ENCODE measurements at places on chromosomes 6 and 20.

DNA sequence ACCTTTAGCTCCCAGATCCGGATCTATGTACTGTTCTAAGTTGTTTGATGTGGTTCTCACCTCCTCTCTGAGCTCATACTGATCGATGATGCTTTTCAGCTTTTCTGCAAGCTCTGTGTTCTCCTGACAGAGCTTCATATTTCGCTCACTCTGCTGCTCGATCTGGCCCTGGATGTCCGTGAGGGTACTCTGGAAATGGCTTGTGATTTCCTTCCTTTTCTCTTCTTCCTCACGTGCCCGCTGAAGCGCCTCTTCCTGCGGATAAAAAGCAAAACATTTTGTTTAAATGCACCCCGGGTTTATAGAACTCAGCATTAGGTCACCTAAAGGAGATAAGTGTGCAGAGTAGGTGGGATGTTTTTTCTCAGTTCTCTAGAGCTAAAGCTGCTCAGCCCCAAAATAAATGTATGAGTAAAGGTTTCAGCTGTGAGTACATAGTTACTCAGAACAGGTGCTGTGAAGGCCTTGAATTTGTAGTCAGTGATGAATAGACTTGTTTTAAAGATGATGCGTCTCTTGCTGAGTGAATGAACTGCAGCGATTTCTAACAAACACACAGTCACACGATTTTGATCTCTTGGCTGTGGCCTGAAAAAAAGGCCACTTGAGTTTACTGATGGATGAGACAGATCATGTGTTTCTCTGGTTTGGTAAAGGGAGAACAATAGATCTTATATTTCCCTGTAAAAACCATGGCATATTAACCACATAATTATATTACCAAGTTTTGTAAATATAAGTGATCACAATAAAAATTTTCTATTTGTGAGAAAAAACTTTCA lies 29.1 kb downstream of the TXLNB start:
- DNase-seq = peak; percentile 39

GRCh38 chr6:122068291-122068769 lies 331.1 kb upstream of the HSF2 start:
- no peak for DNase-seq

DNA sequence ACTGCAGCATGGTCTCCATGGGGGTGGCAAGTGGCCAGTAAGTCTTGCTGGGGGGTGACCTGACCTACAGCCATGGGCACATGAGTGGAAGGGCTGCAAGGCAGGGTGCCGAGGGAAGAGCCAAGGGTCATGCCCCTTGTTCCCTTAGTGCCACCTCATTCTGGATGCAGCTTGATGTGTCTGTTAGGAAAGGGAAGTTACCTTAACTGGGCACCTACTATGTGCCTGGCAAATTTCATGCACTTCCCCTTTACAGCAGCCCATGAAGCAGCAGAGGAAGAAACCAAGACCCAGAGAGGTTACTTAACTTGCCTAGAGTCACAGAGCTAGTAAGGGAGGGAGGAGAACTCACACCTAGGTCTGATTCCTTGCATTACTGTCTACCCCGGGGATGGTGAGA lies 174.0 kb downstream of the MRPL14 start:
- DNase-seq = no peak

GRCh38 chr6:164563924-164564323 lies 745.5 kb downstream of the C6orf118 start:
- DNase-seq = no peak

DNA sequence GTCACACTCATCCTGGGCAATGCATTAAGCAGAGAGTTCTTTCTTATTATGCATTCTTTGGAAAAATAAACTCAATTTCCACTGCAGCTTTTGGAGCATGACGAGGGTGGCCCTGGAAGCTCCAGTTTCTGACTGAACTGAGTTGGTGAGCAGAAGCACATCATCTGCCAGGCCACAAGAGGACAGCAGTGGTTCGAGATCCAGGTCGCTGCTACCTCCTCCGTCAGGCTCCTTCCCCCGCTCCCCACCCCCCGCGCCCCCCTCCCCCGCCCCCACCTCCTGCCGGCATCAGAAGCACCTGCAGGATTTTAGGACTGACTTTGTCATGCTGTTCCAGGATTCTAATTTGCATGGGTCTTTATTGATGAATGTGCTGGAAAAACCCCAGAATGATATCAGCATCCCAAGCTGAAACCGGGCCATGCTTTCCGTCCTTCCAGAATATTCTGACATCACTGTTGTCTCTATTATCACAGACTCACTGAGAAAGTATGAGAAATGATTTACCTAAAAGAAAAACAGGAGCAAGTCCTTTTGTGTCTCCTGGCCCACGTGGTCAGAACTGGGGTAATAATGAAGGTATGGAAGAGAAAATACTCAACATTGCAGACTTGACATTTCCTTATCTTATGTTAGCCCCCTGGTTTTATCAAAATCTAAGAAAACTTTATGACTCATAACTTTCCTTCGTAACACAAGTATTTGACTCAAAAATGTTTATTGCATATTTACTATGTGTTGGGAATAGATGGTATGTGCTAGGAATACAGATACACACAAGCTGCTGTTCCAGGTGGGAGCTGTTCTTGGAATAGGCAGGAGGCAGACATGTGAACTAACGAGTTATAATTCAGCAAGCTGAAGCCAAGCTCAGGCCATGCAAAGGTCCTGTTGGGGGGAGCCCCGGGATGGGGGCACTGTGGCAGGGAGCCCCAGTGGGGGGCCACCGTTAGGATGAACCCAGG lies 220.2 kb upstream of the EXOC2 start:
- peak; percentile 23 for DNase-seq

DNA sequence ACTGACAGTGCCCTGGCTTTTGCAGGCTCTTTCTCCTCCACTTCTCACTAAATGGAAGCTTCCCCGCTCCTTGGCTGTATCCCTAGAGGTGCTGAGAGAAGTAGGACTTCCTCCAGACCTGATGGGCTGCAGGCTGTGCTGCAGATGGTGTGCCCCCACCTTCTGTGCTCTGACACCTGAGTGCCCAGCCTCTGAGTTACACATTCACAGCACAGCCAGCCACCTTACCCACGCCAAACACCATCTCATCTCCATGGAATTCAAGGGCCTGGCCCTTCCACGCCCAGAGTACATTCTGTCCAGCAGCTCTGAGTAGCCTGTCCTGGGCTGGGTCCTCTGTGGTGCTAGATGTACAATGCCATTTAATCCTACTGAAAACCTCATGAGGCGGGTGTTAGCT lies 5.3 kb downstream of the SFTA2 start:
- DNase-seq = no peak

DNA sequence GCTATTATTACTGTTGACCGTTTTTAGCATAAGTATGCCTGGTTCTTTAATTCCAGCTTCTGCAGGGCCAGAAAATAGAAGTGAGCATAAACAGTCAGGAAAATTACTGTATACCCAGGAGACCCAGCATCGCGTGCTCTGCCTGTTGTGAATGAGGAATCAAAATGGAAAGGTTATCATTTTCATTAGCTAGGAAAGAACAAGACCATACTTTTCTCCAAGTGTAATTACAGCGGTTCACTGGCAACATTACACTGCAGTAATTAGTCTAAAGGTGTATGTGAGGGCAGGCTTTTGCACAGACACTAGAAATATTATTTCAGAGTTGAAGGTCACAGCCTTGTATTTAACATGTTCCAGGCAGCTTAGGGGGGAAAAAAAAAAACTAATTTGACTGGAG lies 403.8 kb upstream of the SOX4 start:
- DNase-seq = no peak

DNA sequence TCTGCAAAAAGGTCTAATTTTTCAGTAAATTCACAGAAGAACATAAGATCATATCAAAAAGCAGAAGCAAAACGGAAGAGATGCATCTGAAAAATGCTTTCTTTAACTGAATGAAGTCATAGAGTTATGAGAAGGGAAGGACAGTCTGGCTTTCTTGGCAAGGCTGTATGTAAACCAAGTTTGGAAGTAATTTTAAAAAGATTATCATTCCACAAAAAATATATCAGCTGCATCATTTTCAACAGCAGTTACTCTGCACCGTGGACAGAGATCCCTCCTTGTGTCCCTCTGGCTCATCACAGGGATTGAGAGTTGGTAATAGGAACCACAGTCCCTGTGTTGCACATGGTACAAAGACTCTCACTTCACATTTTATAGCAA lies 258.5 kb downstream of the HIVEP2 start:
- no peak for DNase-seq

DNA sequence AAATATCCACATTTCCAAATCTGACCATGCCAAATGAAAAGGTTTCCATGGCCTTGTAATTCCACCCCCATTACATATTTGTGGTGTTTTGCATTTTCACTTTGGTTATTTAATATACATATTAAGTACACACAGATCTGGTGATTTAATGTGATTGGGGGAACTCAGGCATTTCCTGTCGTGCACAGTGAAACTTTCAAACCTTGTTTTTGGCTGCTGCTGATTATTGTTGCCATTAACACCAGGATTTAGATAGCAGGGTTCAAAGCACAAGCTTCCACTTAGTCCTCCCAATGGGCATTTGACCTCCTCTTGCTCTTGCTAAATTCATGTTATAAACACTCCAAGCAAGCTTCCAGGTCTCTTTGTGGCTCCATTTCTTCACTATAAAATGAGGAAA lies 166.5 kb downstream of the SOBP start:
- DNase-seq = no peak

DNA sequence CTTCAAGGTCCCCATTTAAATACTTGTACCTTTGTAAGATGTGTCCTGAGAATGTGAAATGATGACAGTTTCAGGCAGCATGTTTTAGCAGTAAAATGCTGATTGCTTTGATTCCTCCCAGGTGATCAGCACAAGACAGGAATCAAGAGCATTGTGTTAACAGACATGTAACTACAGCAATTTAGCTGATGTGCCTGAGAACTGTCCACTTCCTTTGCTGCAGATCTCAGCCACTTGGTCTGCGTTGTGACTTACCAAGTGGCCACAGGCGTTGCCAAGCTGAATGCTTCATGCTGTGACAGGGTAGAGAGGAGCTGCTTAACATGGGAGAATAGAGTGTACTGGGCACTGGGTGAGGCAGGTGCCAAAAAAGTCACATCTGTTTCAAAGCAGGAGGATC lies 767.0 kb upstream of the POU3F2 start:
- DNase-seq = no peak

DNA sequence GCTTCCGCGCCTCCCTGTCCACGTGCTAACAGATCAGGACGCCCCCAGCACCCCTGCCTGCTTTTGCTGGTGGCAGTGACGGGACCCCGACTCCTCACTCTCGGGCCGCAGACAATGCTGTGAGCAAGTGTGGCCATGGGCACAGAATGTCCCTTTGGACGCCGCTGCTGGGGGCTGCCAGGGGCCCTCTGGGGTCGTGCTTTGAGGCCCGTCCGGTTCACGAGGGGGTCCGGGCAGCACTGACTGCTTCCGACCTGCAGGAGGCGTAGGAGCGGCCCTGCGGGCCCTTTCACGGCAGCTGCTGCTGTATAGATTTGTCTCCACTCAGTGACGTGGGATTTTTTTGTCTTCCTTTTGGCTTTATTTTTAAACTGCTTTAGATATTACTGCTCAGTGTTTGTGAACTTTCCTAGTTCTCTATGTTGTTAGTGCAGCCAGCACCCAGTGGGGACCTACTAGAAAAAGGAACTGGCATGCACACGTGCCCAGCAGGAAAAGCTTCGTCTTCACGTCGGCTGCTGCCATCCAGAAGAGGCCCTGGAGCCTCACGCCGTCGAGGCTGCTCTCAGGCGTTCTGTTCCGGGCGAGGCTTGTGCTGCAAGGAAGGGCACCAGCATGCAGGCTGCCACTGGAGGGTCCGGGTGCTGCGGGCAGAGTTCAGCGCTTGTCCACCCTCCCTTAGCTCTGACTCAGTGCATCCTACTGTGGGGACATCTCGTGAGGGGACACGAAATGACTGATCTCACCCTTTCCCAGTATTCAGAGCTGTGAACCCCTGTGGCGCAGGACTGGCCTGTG lies 21.7 kb downstream of the UCKL1 start:
- DNase-seq = no peak

DNA sequence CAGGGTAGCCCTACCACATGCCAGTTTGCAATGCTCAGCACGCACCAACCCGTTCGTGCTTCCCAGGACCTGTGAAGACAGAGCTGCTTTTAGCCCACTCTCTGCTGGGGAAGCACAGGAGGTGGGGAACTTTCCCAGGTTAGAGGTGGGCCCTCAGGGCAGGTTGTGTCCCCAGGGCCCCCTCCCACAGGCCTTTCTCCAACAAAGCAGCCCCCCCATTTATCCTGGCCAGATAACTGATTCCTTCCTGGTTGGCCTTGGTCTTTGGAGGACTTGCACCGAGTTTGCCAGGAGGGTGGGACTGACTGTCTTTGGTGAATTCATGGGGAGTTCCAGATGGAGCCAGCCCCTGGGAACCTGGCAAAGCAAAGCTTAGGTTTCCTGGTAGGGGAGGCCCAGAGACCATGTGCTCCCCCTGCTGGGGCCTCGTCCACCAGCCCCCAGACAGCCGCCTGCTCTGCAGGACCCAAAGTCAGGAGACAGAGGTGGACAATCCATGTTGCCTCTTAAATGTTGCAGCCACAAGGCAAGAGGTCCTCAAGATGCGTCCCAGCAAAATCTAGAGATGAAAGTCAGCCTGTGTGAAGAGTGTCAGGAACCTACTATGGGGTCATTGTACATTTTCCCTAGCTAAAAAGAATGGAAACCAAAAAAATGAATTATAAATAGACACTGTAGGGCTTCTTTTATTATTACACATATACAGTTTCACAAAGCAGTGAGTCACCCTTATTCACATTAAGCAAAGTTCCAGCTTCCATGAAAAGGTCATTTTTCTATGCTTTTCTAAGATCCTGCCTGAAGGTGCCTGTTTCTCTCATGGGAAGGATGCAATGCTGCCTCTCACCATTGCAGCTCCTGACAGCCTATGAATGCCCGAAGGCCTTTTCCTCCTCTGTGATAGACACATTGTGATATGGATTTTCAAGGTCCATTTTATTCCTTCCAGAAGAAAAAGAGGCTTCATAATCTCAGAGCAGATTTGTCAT lies 497.8 kb downstream of the PREX1 start:
- DNase-seq = no peak

DNA sequence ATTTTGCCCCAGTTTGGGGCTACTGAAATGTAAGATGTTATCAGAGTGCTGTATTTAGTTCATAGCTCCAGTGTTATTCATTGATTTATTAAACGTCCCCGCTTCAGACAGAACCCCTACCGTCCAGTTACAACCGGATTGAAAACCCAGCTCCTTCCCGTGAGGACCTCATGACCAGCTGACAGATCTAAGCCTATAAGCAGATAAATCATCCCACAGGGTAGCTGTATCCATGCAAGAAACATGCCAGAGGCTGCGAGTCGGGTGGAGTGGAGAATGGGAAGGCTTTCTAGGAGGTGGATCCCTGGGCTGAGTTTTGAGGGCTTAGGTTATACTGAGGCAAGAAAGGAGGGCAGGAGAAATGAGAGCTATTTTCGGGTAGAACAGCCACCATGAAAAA lies 260.0 kb downstream of the ARID1B start:
- no peak for DNase-seq

GRCh38 chr6:154733183-154733625 lies at the start of gene SCAF8:
SCAF8 (plus strand) TSS chr6:154733416; CDS start chr6:154733901, 485 bp downstream.
- peak; percentile 64 for DNase-seq

DNA sequence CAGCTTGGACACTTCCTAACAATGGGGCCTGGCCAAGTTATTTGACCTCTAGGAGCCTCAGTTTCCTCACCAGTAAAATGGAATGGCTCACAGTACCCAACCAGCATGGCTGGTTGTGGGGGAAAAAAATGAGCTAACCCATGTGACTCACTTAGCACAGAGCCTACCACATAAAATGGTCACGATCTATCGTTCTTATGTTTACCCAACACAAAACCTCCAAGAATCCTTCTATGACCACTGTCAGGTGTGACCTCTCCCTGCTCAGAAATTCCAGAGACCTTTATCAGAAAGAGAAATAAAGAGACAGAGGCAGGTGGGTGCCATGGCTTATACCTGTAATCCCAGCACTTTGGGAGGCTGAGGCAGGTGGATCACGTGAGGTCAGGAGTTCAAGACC lies 39.4 kb downstream of the BPIFB1 start:
- no peak for DNase-seq

GRCh38 chr6:4910037-4910760 lies 93.6 kb downstream of the RPP40 start:
- DNase-seq = no peak
